NCI-H460 (cell line): ENCODE measurements at places on chromosomes 2 and 18. TPM values are rescaled to one million over a fixed set of nuclear protein-coding genes. Genes with fewer than 3 reads are reported as not detected.

DNA sequence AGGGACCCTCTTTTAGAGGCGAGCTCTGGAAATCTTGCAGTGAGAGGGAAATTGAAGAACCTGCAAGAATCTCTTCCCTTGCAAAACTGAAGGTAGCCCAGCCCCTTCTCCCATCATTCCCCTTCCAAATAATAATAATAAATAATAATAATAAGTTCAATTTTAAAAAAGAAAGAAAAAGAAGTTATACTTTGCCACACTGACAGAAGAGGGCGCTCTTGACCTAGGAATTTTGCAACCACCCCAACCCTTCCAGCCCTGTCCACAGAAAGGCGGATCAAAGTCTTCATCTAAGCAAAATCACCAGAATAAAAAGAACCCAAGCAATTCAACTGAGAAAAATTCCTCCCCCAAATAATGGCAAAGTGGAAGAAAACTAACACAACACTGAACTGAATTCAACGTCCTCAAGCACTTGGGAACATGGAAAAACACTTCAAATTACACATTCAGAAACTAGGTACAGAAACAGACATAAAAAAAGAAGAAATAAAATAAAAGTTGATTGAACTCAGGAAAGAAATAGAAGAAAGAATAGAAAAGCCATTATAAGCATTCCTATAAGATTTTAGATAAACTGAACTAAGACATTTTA, 98.9 kb upstream of the GLS start:
- DNase-seq = peak; percentile 47

- DNase-seq = no peak
Measured at GRCh38 chr18:76580288-76580962, 85.4 kb upstream of the ZNF516 start.

DNA sequence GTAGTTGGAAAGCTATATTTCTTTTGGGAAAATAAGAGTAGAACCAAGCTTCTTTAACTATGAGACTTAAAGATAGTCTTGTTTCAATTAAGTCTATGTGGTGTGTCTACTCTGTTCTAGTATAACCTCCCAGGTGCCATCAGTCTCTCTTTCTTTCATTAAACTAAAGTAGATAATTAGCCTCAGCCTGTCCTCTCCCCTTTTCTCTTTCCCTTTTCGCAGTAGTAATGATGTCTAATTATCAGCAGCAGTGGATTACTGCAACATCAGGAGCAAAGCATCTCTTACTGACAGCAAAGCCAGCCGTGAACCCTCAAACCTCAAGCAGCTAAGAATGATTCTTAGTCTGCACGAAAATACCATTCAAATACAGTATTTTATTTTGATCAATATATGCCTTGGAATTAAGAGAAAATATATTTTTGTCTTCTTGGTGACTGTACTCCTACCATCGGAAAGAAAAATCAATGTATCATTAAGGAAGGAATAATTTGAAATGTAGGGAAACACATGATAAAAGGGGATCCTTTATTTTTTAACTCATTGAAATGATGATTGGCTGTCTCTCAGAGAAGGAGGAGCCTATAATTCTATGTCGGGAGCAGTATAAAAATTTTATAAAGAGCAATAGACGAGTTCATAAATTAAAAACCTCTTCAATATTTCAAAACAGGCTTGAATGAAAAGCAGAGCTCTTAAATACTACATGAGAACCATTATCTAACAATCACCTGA, 4.5 kb downstream of the NOL4 start:
- no peak for DNase-seq

GRCh38 chr2:17107871-17108270, 410.4 kb downstream of the RAD51AP2 start:
- DNase-seq = no peak

- no peak for DNase-seq
Measured at GRCh38 chr18:9506046-9506792, 30.9 kb downstream of the RALBP1 start.

The GCG gene
- not detected in 2 replicates for total RNA-seq

- DNase-seq = no peak
Measured at GRCh38 chr2:132400901-132401240, 15.7 kb upstream of the GPR39 start.
